Stimulated activated CD4-positive, alpha-beta T cell treated with anti-CD3 and anti-CD28 coated beads, Interleukin-4, amount 100 ng/mL, for 48 hours (primary cell): ENCODE measurements at places on chromosomes 3 and 15.

DNA sequence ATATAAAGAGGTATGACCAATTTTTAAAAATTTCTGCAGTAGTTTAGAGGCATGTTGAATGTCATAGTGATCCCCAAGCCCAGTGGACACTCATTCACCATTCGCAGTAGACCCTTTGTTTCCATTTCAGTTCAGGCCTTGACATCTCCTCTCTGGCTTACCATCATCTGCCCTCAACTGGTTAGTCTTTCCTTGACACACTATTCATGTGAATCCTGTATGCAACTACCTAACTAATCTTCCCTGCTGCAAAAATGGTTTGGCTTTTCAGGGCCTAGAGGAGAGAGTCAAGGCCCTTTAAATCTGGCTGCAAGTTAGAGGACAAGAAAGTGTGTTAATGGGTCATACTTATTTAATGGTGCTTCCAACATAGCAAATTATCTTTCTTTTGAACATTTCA is 10.9 kb downstream of the APH1B start:
- DNase-seq = no peak

GRCh38 chr15:47301481-47301880 is 415.8 kb upstream of the SEMA6D start:
- no peak for DNase-seq

GRCh38 chr15:80743189-80743833 is 35.9 kb upstream of the CEMIP start:
- no peak for DNase-seq

DNA sequence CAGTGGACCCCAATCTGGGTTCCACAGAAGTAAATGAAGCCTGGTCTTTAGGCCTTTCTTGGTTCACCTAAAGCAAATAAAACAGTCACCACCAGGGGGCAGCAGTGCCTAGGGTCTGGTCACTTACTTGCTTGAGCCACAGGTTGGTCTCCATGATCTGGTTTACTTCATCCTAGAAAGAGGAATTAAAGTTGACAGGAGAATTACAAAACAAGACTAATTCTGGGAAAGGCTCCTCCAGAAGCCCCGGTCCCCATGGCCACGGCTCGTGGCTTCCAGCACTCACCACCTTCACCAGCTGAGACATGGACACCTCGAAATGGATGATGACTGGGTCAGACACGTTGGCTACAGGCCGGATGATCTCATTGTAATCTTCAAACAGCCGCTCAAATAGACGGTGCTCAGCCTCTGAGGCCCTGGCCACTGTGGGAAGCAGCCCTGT is 2.3 kb downstream of the CHRNA3 start:
- peak; percentile 80 for DNase-seq

- no peak for DNase-seq
These were observed 30.7 kb upstream of the MYLK start for GRCh38 chr3:123914829-123915228.

GRCh38 chr3:55524565-55525244 is 37.6 kb upstream of the WNT5A start:
- DNase-seq = no peak

DNA sequence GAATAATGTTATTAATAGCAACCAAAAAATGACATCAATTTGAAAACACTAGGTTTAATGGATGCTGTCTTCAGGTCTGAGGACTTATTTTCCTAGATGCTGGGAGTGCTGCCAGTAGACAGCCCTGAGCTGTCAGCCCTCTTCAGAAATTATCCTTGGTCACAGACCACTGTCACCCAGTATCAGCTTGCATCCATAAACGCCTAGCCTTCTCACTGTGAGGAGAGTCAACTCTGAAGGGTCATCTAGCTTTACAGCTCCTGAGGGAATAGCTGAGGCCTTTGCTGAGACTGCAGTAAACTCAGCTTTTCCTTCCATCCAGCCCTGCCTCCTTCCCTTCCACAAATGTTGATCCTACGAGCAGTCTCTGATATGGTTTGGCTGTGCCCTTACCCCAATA is 19.4 kb upstream of the MNS1 start:
- DNase-seq = no peak
